ENCODE measurements at places on chromosomes 13 and 19.

DNA sequence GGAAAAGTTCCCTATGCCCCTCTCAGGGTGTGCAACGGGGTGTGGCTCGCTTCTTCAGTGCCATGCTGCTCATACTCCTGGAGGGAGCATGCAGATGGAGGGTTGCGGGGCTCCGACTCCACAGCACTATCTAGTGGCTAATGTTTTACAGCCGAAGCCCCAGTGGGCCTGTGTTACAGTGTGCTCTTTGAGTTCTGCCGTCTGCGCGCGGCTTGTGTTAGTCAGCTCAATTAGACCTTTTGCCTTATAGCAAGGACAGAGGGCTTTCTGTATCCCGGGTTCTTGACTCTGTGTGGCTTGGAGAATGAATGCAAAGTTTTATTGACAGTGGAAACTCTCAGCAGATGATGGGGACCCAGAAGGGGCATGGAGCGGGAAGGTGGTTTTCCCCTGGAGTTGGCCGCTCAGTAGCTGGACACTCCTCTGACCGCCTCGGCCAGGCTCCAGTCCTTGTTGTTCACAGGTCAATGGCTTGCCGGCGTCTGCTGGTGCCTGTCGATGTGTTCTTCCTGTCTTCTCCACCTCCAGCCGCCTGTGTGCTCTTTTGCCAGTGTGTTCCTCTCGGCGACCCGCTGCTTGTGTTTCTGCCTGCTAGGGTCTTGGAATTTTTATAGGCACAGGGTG is 383.4 kb downstream of the LMO7 start:
- no peak for DNase-seq

DNA sequence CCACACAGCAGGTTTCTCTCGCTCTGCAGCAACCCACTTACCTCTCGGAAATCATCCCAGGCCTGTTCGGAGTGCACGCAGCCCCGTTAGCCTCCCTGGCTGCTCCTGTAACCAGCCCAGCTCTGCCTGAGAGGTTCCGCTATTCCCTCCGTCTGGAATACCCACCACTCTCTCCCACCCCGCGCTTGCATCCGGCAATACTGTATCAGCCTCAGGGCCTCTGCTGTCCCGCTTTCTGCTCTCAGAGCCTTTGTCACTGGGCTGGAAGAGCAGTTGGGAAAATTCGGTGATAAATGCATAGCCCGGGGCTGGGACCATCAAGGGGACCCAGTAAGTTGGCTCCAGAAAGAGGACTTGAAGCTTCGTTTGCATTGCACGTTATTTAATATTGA is 759 bp upstream of the TLE6 start:
- DNase-seq = no peak

DNA sequence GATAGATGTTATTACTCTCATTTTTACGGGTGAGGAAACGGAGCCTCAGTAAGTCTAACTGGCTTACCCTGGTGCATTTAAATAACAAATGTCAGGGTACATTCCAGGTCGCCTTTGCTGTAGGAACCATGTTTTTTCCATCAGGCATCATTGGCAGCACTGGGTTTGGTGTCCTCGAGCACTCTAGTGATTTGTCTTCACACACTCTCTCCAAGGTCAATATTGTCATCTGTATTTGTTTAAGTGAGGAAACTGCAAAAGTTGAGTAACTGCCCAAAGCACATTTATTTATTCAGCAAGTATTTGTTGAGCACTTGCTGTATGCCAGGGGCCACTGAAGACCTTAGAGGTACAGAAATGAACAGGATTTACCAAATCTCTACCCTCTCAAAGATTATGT is 78.6 kb downstream of the DCT start:
- no peak for DNase-seq

GRCh38 chr13:99527301-99527700 is 26.0 kb downstream of the TM9SF2 start:
- DNase-seq = no peak

DNA sequence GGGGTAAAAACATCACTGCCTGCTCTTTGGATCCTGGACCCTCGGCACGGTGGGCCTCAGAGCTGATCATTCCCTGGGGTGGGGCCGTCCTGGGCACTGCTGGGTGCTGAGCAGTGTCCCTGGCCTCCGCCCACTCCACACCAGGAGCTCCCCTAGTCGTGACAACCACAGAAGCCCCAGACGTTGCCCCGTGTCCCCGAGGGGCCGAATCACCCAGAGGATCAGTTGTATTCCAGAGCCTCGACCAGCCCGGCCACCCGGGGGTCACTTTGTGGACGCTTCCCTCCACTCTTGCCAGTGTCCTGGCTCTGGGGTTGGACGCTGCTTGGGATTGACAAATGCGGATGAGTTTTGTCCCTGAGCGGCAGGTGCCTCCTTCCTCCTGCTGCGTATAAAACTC is 10.2 kb downstream of the C2CD4C start:
- no peak for DNase-seq

- DNase-seq = no peak
Measured at GRCh38 chr19:30672926-30673325, 300.7 kb downstream of the ZNF536 start.

DNA sequence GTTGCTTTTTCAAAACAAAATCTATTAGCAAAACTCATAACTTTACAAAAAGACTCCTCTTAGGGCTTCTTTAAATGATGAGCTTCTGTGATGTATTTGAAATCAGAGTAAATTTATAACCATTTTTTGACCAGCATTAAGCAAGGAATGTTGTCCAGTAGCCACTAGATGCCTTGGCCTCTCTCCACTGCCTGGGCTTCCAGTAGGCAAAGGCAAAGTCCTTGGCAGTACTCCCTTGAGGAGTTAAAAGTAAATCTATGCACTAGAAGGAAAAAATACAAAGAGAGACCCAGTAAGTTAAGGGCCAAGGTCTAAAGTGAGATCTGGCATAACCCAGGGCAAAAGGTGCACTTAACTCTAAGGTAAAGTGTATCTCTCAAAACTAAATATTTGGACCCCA is 9.5 kb downstream of the SERPINE3 start:
- DNase-seq = no peak

- no peak for DNase-seq
Measured at GRCh38 chr19:10021863-10022262, 8.6 kb downstream of the RDH8 start.

DNA sequence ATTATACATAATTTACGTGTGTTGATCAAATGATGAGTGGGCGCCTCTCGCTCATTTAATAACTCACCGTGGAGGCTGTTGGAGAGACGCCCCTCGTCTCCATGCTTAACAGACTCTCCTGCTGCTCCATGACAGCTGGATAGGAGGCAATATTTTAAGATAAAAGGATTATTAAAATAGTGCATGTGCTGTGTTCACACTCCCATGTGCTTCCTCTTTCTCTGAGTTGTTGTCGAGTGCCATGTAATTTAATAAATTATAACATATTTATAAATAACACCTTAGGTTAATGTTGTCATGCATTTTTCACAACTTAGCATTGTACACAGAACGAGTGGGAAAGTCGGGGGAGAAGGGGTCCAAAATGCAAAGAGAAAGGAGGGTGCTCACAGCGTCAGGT is 161.4 kb upstream of the TSHZ3 start:
- no peak for DNase-seq

GRCh38 chr13:25463496-25463895 is 91.7 kb downstream of the ATP8A2 start:
- DNase-seq = no peak

DNA sequence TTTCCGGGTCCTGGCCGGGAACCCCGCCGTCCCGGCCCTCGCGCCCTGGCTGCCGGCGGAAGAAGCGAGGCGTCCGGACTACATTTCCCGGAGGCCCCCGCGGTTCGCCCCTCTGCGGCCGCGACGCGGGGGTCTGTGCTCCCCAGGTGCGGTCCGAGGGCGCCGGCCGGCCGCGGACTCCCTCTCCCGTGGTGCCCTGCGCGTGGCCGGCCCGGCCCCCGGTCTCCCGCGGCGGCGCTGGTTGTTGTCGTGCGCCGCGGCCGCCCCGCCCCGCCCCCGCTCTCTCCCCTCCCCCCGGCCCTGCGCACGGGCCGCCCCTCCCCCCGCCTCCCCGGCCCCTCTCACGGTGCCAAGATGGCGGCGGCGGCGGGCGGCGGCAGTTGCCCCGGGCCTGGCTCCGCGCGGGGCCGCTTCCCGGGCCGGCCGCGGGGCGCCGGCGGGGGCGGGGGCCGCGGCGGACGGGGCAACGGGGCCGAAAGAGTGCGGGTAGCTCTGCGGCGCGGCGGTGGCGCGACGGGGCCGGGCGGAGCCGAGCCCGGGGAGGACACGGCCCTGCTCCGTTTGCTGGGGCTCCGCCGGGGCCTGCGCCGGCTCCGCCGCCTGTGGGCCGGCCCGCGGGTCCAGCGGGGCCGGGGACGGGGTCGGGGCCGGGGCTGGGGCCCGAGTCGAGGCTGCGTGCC is at the start of gene KMT2B:
Gene KMT2B (plus strand): TSS at position 339 of the 680 bp plus-strand sequence. CDS start 16 bp downstream, at position 355.
- DNase-seq = no peak

DNA sequence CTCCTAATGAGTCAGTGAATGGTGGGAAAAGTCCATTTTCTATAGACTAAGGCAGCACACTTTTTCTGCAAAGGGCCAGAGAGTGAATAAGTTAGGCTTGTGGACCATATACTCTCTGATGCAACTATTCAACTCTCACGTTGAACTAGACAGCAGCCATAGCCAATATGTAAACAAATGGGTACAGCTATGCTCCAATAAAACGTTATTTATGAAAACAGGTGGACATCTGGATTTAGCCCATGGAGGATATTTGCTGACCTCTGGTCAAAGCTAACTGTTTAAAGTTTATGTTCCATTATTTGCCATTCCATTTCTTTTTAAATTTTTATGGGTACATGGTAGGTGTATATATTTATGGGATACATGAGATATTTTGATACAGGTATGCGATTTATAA is 4.7 kb upstream of the CCDC169 start:
- no peak for DNase-seq

DNA sequence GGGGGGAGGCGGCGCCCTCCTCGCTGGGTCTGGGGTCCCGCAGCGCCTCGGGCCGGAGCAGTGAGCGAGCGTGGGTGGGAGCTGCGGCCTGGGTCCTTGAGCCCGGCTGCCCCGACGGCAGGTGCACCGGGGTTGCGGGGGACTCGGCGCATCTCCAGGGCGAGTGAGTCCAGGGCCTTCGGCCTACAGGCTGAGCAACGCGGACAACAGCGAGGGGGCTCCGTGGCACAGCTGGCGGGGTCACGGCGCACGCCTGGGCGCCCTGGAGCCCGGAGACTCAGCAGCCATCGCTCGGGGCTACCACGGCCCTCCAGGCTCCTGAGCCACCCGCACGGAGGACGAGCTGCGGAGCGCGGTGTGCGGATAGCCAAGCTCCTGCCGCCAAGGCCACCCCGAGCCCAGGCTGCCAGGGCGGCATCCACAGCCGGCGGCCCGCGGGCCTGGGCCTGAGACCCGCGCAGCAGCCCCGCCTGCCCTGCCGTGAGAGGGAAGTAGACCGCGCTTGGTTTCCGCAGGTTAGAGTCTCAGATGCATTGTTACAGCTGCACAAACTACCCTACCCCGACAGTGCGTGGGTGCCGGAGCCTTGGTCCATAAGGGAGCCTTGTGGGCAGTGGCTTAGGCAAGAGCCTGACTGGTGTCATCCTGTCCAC is 253.9 kb upstream of the SGCG start:
- DNase-seq = no peak

- no peak for DNase-seq
Measured at GRCh38 chr13:100513987-100514670, 74.5 kb downstream of the GGACT start.

All from CD4-positive, alpha-beta T cell treated with Interferon gamma for 1 hour (primary cell).